Heart right ventricle (tissue), 16 donors: ENCODE measurements at places on chromosomes 5 and 9. TPM values are rescaled to one million over a fixed set of nuclear protein-coding genes. Genes with fewer than 3 reads are reported as not detected.

The MED27 gene
- polyA plus RNA-seq: 20.7 TPM

The PCDHB16 gene
- 0.62 TPM for polyA plus RNA-seq

DNA sequence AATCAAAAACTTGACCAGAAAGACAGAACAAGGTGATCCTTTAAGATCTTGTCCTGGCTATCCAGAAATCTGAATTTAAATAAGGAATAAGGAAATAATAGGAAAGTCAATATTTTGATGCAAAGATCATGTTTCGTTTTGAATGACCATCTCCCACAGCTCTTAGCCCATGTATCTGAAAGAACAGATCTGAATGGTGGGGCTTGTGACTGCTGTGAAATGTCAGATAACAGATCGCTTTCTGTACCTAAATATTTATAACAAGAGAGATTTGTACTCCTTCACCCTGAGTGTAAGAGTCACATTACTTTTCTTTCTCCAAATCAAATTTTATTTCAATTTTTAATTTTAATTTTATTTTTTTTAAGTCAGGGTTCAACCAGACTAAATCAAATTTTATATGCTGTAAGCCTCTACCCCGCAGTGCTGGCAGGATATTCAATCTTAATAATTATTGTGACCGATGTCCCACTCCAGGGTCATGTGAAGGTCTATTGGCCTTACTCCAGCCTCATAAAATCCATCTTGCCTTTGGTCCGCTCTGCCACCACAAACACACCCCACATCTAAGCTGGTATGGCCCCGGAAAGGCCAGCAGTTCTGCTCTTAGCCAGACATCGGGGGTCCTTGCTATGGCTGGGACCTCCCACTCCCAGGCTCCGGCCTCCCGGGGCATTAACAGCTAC is 7.0 kb upstream of the SLC26A2 start:
- no peak for DNase-seq

DNA sequence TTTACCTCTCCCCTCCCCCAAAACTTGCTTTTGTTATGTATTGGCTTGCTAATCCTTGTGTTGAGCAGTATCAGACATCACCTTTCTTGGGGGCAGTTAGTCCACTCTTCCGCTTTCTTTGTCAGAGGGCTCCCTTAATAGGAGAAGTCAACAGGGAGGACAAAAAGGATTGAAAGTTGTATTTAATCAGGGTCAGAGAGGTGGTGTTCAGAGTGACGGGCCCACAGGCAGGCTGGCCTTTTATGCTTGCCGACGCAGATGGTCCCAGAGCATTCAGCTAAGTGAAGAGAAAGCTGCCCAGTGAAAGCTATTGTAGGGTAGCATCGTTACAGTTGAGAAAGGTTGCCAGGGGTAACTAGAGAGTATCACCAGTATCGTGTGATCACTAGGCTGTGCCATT is 131.1 kb downstream of the ZCCHC7 start:
- no peak for DNase-seq

DNA sequence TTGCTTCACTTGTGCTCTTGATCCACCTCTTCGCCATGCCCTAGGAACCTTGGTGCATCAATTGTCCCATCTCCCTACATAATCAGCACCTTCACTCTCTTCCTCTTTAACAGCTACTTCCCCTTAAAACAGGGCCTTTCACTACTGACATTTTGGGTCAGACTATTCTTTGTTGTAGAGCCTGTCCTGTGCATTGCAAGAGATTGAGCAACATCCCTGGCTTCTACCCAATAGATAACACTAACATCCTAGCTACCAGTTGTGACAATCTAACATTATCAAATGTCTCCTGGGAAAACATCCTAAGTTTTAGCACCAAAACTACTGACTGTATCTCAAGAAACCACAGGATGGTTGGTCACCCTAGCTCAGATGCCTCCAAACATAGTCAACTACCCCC is 854.3 kb upstream of the DMAC1 start:
- DNase-seq: no peak

DNA sequence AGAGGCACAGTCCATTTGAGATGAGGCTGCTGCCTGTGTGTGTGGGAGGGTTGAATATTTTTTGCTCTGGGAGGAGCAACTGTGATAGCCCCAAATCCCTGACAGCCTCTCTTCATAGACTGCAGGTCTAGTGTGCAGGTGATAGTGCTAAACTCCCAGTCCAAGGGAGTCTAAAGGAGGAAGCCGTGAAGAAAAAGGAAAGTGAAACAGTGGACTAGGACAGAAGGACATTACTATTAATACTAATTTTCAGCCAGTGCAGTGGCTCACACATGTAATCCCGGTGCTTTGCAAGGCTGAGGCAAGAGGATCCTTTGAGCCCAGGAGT is 295.0 kb downstream of the PDE4D start:
- no peak for DNase-seq

DNA sequence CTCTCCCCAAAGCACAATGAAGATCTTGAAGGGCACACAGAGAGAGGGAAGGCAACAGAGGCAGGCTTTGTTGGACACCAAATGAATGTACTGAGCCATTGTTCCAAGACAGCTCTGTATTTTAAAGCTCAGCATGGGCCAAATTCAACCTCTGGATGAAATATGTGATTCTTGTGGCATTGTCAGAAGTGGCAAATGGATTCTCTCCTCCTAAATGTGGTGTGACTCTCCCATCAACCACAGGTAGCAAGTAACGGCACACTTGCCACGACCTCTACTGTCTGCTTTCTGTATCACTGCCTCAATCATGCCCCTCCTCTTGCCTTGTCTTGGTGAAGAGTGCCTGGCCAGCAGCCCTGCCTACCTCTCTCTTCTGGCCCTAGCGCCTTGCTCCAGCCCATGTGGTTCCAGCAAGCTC is 6.1 kb upstream of the MOB3B start:
- DNase-seq: no peak
